ENCODE measurements at places on chromosomes 16 and 17.

DNA sequence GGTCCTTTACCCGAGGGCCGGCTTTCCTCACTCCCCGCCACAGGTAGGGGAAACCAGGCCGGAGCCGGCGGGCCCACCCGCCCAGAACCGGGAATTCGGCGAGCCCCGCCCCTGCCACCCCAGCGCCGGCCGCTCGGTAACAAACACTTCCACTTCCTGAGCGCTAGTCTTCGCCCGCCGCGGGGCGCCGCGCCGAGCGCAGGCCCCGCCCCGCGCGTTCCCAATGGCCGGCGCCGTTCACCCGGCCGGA, 224 bp upstream of the NHERF1 start:
- DNase-seq: no peak

GRCh38 chr17:29294580-29294900, 592 bp upstream of the NUFIP2 start:
- DNase-seq: no peak

GRCh38 chr16:77359065-77359502, 75.8 kb downstream of the ADAMTS18 start:
- peak; percentile 86 for DNase-seq

DNA sequence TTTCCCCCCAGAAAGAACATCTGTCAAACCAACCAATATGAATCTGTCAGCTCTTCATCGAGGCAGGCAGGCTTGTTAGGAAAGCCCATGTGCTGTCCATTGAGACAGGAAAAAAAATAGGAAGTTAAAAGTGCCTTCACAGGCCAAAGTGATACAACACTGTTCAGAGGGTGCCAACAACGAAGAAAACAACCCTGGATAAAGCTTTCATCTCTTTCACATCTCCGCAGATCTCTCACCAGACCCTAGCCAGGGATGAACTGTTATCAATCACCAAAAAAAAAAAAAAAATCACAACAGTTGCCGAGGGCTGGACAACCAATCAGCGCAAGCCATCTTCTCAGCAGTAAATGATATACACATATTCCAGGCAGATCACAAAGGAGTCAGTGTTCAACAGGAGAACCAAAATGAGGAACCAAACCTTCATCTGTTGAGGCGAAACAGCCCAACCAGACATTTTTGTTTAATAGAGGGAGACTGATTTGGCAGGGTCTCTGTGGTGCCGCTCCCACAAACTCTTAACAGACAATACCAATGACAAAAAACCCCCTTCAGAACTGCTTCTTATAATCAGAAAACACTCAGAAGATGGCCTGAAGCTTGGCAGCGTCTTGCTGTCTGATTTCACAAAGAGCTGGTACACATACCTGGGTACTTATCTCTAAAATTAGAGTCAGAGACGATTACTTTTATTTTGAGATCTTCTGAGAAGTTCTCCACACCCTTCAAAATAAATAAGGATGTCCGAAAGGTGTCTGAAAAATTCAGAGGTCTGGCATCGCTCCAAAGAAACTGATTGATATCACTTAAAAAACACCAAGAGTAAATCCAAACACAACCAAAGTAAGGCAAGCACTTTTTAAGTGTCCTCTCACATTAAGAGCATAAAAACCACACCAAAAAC, 1.8 kb downstream of the MAP3K14 start:
- no peak for DNase-seq

DNA sequence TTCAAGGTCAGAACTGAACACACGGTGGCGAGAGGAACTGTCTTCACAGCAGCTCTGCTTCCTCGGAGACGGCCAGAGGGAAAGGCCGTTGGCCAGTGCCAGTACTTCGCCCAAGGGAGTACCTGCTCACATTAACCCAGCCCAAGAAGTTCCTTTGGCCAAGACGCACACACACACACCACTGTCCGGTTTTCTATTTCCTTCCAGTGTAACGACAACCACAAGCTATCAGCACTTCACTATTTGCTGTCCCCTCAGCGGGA, 744 bp upstream of the GGNBP2 start:
- no peak for DNase-seq

GRCh38 chr16:57479205-57479975, 6.9 kb downstream of the DOK4 start:
- DNase-seq: no peak

DNA sequence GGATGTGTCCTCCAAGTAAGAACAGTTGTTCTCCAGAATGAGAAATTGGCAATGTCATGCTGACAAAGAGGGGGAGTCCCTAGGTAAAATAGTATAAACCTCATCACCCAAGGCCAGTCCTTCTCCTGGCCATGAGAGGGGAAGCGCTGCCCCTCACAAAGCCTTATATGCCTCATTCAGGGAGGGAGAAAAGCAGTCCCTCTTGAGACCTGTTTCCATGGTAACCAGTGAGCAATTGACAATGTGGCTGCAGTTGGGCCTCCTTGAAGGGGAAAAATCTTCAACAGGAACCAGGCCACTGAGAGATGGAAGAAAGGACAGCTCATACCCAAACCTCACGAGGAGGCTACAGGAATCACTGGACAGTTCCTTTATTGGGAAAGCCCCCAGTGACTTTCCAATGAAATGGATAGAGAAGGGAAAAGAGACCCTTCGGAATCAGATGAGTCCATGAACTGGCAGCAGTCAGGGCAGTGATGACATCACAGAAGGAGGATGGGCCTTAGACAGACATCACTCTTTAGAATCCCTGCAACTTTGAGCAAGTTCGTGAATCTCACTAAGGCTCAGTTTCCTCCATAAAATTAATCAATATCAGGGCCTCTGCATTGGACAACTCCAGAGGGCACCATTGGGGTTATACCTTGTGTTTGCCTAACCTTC, 275.7 kb downstream of the TOX3 start:
- no peak for DNase-seq

- no peak for DNase-seq
Measured at GRCh38 chr16:85380002-85380395, 233.1 kb upstream of the GSE1 start.

DNA sequence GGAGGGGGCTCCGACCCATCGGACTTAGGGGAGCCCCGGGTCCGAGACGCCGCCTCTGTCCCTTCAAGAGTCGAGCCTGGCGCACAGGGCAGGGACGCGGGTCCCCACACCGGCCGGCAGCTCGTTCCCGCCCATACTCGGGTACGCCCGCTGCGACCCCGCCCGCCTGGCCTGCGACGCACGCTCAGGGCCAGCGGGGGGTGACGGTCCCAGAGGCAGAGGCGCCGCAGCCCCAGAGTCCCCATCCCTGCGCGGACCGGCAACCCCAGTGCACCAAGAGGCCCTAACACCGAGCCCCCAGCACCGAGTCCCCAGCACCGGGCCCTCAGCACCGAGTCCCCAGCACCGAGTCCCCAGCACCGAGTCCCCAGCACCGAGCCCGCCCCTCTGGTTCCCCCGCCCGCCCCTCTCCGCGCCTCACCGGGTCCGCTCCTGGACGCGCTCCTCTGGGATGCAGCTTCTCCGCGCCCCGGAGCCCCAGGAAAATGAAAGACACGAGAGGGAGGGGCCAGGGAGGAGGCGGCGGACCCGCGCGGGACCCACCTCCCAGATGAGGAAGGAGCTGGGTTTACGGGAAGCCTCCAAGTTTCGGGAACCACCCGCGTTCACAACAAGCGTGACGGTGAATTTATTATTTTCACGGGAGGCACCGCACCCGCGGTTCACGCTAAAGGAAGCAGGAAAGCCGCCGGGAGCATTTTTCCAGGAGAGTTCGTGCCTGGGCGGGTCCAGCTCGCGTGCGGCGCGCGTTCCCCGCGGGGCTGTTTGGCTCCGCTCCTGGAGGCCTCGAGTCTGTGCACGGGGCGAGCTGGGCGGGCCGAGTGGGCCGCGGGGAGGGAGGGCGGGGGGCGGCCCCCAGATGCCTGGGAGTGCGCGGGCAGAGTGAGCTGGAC, at the start of gene SECTM1:
Gene SECTM1 (minus strand): TSS at position 488 of the 893 bp plus-strand sequence. CDS start 6,526 bp downstream, outside the sequence.
- no peak for DNase-seq

DNA sequence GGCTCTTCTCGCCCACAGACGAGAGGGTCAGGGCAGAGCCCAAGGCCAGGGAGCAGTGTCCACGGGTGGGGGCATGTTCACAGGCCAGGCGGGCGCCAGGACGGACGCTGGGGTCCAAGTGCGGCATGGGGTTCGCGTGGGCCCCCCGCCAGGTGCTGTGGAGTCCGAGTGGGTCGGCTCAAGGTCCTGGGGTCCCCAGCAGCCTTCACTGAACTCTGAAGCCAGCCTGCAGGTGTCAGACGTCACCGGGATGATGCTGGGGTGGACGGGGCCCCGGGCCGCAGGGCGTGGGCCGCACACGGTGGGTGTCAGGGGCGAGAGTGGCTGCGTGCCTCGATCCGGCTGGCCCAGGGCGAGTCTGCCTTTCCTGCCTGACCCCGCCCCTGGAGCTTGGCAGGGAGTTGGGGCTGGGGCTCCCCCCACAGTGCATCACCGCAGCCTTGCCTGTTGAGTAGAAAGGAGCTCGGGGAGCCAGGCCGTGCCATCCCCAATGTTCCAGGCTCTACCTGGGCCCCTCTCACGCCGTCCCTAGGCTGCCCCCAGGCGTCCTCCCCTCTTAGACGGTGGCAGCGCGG, 19.0 kb downstream of the CACNA1H start:
- no peak for DNase-seq

- DNase-seq: no peak
Measured at GRCh38 chr16:22627043-22627442, 116.4 kb downstream of the NPIPB5 start.

- no peak for DNase-seq
Measured at GRCh38 chr17:80270836-80271235, 10.2 kb downstream of the RNF213 start.

- no peak for DNase-seq
Measured at GRCh38 chr17:33602981-33603380, 309.9 kb upstream of the ASIC2 start.

DNA sequence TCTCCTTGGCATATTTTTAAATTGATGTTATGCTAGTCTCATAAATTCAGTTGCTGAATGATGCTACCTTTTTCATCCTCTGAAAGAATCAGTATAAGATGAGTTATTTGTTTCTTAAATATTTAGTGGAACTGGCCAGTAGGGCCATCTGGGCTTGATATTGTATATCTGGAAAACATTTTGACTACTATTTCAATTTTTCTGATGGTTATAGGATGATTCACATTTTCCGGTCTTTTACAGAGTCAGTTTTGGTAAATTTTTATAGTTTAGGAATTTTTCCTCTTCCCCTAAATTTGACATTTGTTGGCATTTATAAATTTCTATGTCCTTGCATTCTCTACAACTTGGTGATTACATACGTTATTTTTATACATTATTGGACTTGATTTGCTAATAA, 296.3 kb upstream of the AXIN2 start:
- DNase-seq: no peak

DNA sequence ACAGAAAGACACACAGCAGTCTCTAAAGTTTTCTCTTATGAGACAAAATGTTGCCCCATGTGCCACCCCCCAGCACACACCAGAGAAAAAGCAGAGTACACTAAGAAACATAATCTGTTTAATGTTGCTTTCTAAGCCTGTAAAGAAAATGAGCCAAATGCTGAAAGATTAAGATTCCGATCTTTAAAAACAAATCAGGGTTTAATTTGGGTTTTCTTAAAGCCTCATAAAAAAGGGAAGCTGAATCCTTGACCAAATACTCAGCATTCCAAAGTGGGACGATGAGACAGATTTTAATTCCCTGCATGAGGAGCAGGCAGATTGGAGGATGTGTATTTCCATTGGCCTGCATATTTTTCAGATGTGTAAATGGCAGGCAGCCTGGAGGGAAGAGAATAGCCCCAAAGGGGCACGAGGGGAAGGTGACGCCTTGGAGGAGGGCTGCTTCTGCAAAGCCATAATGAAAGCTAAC, 118.4 kb downstream of the COPRS start:
- no peak for DNase-seq

- no peak for DNase-seq
Measured at GRCh38 chr17:66260688-66261087, 31.5 kb upstream of the APOH start.

GRCh38 chr17:28404007-28404406, 2.0 kb downstream of the SLC46A1 start:
- no peak for DNase-seq

- DNase-seq: no peak
Measured at GRCh38 chr16:79735271-79735670, 134.7 kb upstream of the MAF start.

DNA sequence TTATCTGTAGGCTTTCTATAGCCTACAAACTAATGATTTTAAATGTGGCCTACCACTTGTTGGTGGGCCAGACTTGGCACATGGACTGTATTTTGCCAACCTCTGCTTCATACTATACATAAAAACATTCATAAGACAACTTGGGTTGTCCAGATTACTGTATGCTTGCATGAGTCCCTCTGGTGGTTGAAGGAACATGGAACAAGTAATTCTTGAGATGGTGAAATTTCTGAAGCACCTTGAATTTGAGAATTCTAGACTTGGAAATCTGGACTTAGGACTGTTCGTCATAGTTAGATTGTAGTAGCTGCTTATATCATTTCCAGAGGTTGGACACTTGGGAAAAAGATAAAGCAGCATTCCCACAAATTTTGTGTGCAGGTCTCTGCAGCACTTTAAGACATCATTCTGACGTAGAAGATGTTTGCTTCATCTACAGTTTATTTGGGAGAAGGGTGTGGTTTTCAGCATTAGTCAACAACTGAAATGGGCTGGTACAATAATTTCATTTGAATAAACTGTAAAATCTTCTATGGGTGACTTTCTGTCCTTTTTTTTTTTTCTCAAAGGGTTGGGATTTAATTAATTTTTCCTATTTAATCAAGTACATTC, 31.2 kb downstream of the NFATC3 start:
- no peak for DNase-seq

- peak; percentile 95 for DNase-seq
Measured at GRCh38 chr17:69870091-69870530, 204.9 kb upstream of the KCNJ16 start.

All from kidney epithelial cell (primary cell).